ENCODE measurements at places on chromosomes 3 and 15.

DNA sequence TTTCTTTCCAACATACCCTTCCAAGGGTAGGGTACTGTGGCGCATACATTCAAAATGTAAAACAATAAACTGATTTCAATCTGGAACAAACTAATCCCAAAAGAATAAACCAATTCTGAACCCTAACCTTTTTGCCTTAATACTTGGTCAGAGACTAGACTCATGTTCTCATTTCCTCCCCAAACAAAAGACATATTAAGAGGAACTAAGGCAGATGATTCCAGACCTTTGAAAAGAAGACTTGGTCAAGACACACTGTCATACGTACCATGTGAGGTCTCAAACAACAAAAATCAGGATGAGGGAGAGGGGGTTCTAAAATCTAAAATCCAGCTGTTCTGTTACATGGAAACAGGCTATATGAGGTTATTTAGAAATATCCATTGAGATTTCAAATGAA lies 102.1 kb downstream of the RFTN1 start:
- no peak for DNase-seq

DNA sequence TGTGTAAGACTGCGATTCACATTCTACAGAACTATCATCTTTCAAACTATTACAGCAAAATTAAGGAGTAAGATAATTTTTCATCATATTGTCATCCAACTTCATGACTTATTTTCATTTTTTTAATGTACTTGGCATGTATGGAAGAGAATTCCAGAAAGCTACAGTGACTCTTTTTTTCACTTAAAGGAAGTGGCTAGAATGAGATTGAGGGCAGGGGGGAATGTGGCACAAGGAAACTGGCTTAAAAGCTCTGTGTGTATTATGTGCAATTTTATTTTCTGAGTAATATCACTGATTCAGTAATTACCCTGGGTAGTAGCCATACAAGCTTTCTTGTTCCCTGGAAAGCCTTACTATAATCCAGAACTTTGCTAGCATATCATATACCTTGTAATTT lies 94.6 kb downstream of the FILIP1L start:
- no peak for DNase-seq

DNA sequence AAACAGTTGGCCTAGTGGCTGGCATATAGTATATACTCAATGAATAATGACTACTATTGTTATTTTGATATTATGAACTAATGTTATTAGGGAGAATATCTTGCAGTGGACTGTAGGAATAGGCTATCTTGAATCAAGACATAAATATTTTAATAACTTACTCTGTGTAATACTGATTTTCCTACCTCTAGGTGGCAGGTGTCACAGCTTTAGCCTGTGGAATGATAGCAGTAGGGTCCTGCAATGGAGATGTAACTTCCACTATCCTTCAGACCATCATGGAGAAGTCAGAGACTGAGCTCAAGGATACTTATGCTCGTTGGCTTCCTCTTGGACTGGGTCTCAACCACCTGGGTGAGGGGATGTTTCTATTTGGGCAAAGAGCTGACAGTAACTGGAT lies 6.5 kb downstream of the PSMD2 start:
- no peak for DNase-seq

- no peak for DNase-seq
Measured at GRCh38 chr3:72411843-72412242, 436.4 kb downstream of the SHQ1 start.

GRCh38 chr3:32105291-32106131 lies 909 bp upstream of the GPD1L start:
- no peak for DNase-seq

DNA sequence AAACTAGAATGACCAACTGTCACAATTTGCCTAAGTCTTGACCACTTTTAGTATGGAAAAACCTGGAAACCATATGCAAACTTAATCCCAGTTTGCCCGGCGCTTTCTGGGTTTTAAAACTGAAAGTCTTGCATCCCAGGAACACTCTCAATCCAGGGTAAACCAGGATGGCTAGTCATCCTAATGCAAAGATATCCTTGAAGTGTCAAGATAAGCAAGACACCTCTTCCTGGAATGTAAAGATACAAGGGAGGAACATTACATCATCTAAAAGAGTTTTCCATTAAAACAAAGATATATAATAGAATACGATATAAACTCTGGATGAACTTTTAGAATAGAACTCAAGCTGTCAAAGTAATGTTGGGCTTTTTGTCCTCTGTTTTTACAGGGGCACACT lies 188.5 kb downstream of the MAGI1 start:
- no peak for DNase-seq

DNA sequence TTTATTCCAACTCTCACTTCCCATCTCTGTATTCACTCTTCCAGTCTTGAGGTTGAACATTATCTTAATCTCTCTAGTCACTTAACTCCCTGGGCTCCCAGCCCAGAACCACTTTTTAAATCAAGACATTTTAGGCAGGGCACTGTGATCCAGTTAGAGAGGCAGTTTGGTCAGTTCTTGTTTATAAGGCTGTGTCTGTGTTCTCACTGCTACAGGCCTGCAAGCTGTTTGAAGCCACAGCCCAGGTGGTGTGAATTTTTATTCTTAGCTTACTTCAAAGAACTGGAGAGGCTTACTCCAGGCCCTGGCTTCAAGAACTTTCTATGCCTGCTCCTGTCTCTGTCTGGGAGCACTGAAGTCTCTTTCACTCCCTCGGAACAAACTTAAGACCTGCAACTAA lies 906.1 kb downstream of the CADM2 start:
- DNase-seq, result no peak

DNA sequence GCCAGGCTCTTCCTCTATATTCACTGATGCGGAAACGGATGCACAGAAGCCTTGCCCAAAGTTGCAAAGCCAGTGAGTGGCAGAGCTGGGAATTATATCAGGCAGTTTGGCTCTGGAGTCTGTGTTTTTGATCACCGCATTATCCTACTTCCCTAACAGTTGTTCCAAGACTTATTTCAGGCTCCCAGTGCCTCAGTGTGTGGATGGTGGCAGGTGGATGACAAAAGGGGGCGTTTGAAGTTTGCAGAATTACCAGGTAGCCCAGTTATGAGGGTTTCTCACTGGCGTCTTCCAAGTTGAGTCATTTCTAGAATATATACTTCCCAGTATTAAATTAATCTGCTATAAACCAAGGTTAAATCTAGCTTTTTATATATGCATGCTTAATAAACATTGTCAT lies 81.0 kb downstream of the USP13 start:
- no peak for DNase-seq

GRCh38 chr15:45094358-45094730 lies 19.6 kb downstream of the DUOX2 start:
- no peak for DNase-seq

GRCh38 chr15:75542386-75542797 lies 36.7 kb downstream of the PTPN9 start:
- no peak for DNase-seq

DNA sequence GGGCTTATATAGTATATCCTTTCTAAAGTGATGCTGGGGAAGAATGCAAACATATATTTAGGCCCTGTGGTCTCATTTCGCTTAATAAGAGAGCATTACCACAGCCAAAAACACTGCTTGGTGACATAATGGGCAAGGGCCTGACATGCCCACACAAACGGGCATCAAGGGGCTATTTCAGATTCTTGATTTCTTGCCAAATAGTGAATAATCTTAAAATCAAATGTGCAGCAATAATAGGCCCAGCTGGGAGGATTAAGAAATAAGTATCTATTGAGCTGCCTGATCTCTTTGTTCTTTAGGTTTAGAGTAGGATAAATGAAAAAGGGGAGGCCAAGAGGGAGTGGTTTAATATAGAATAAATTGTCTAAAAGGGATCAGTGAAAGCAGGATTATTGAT lies 241.0 kb upstream of the GBE1 start:
- DNase-seq, result peak; percentile 90

DNA sequence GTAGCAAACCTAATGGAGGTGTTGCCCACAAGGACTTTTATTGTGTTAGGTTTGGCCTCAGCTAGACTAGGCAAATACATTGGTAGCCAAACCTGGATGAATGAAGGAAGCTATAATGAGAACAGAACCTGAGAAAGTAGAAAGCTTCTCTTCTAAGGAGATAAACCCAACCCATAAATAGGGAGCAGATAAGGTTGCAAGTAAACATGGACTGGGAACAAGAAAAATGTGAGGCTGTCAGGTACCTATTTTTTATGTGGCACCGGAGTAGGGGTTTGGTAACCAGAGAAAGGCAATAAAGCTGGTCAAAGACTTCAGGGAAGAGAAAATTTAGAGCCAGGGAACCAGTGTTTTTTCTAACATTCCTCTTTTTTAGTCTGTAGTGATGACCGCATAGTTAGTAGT lies 25.0 kb downstream of the ZNF654 start:
- DNase-seq, result no peak

GRCh38 chr15:84773716-84774115 lies 25.3 kb downstream of the ZNF592 start:
- no peak for DNase-seq

- no peak for DNase-seq
Measured at GRCh38 chr3:148828136-148828690, 602 bp downstream of the CPB1 start.

DNA sequence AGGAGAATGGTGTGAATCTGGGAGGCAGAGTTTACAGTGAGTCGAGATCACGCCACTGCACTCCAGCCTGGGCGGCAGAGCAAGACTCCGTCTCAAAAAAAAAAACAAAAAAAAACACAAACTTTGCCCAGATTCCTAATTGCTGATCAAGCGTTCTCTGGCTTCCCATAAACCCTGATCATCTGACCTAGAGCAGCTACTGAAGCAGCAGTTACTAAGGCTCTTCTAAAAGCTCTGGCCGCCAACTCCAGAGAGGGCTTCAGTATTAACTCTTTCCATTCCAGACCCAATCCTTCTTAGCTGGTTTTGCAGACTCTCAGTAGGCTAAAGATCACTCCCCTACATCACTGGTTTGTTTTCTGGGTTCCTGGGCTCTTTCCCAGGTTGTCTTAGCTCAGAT lies 201.6 kb downstream of the IGSF11 start:
- no peak for DNase-seq

GRCh38 chr15:85924088-85924487 lies 129.4 kb upstream of the KLHL25 start:
- no peak for DNase-seq

GRCh38 chr15:70217226-70218160 lies 119.8 kb upstream of the TLE3 start:
- DNase-seq, result no peak

DNA sequence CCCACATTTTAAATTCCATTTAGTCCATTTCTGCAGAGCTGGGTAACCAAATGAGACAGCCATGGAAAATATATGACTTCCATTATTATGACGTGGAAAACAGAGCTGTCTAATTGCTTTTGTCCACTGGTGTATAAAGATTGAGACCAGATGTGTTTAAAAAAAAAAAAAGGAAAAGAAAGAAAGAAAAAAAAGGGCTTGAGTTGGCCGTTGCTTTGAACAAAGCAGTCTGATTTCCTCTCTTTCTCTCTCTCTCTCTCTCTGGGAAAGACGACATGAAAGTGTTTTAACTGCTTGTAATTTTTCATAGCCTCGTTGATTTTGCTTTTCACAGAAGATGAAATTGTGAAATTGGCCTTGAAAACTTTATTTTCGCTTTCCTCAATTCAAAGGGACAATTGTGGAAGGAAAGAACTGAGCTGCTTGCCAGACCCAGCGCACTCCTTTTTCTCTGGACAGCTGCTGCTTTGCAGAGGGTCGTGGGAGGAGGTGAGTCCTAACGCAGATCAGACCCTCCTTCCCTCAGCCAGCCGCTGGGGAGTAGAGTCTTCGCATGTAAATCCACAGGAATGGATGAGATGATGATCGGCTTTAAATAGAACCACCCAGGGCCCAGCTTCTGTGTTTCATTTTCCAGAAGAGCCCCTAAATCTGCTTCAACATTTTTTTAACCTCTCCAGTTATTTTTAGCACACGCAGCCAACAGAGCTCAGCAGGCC lies 42.8 kb upstream of the UBE2E1 start:
- no peak for DNase-seq

- DNase-seq, result no peak
Measured at GRCh38 chr3:32337505-32337904, 54.1 kb upstream of the CMTM7 start.

Measured in NCI-H524 treated with DMSO at 0.1 percent for 48 hours (cell line).